ENCODE measurements at places on chromosomes 16 and 17.

DNA sequence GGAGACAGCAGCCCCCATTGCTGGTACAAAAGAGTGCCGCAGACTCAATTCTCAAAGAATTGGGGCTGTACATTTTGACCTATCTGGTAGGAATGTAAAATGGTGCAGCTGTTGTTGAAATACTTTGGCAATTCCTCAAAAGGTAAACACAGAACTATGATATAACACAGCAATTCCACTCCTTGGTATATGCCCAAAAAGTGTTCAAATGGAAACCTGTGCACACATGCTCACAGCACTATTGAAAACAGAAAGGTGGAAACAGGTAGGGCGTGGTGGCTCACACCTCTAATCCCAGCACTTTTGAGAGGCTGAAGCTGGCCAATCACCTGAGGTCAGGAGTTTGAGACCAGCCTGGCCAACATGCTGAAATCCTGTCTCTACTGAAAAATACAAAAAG lies 34.7 kb downstream of the ANKRD11 start:
- no peak for DNase-seq

GRCh38 chr17:6525731-6526130 lies 30.6 kb downstream of the PITPNM3 start:
- DNase-seq = no peak

DNA sequence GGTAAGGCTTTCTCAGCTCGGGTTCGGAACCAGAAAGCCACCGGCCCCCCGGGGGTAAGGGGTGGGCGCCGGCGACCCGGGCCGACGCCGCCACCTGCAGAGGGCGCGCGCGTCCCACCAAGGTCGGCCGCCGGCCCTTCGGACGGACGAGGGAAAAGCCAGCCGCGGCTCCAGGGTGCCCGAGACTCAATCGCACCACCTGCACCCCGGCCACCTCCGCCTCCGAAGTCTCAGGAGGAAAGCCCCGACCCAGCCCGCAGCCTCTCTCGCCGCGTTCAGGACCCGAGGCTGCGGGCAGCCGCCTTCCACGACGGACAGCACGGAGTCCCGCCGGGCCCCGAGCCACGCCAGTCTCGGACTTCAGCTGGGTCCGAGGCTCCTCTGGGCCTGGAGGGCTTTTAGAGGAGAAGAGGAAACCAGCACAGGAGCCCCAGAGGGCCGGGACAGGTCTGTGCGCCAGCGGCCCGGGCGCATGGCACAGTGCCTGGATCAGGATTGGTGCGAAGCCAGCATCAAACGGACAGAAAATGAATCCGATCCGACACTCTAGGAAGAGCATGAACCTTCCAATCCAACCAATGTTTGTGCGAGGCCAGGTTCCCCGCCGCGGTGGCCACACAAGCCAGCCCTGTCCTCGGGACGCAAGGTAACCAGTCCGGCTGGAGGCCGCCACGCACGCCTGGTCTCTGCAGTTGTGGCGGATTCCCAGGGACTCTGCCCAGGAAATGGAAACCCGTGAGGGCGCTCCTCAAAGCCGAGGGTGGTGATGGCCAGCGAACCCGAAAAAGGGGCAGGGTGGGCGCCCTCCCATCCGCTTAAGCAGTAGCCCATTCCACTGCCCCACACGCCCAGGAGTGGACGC lies 6.7 kb downstream of the CBX8 start:
- DNase-seq = no peak

DNA sequence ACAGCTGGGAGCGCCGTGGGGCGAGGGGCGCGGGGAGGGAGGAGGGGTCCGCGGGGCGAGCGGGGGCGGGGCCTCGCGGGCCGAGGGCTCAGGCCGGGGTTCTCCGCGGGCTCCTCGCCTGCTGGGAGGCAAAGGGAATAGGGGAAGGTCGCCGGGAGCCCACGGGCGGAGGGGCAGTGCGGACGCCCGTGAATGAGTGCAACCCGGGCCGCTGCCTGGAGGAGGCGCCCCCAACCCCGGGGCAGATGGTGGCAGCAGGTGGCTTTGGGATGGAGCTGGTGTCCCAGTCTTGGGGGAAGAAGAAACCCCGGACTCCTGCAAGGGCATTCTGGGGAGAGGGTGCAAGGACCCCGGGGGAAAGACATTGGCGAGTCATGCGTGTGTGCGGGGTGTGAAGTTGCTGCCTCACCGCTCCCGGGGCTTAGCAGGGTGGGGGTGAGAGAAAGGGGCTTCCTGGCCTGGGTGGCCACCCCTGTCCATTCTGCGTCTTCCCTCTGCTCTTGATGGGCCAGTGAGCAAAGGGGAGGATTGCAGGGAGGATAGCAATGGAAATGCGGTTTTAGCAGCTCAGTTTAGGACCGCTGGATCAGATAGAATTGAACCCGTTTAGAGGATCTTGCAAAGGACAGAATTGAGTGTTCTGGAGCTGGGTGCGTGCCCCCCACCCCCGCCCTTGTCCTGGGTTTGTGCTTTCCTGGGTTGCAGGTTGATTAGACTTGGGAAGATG lies 526 bp downstream of the KIAA0513 start:
- DNase-seq = no peak

GRCh38 chr16:82368041-82368440 lies 198.0 kb upstream of the MPHOSPH6 start:
- peak; percentile 61 for DNase-seq

DNA sequence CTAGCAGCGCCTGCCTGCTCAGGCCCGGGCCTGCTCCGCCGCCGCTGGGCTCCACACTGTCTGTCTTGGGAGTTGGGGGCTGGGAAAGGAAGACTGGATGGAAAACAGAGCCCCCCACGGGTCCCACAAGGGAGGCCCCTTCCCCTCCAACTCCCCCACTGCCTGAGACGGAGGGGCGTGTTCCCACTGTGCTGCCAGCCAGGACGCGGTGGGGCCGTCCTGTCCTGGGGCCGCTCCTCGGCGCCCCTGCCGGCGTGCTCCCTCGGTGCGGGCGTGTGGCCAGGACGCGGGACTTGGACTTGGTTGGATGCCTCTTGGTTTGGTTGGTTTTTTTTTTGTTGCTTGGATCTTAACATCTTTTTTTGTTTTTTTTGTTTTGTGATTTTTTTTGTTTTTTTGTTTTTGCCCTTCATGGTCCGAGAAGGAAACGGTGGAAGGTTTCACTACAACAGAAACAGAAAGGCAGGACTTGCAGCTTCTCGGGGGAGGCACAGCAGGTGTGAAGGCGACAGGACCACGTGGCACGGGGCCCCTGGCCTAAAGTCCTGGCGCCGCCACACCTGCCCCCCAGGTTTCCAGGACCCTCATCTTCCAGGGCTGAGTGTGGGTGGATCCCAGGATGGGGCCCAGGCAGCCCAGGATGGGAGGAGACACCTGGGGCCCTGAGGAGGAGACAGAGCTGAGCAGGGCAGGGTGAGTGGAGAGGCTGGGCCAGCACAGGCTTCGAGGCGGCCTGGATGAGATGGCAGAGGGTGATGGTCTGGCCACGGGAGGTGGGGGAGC lies 16.0 kb downstream of the ENGASE start:
- DNase-seq = no peak

DNA sequence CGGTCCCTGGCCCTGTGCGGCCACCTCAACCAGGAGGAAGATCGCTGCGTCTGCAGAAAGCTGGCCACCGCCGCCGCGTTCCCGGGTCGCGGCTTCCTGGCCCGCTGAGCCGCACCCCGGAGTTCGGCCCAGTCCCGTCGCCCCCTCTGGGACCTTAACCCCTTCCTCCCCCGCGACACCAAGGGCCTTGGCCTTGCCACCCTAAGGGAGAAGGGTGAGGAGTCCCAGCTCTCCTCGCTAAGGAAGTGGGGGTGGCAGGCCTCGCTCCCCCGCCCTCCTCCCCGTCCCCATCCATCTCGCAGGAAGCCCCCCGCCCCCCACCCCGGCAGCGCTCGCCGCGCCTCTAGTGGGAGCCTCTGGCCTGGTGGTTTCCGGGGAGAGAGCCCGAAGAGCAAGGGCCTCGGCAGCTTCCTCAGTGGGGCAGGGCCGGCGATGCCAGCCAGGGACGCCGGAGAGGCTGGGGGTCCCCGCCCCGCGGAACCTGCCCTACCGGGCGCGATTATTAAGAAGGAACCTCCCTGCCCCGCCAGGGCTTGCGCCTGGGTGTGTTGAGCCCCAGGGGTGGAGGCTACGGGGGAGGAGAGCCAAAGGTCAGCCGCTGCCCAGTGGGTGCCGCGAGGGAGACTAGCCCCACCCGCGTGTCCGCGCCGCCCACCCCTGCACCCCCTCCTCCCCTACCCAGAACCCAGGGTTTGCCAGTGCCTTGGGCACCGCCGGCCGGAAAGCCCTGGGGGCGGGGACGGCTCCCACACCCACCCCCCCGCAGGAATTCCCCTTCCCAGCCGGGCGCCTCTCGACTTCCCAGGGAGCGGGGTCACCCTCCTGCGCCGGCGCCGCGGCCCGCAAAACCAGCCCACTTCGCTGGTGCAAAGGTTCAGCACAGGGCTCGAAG lies 6.8 kb downstream of the CBX4 start:
- no peak for DNase-seq

- no peak for DNase-seq
Measured at GRCh38 chr17:1957037-1957436, 68.1 kb downstream of the RTN4RL1 start.

DNA sequence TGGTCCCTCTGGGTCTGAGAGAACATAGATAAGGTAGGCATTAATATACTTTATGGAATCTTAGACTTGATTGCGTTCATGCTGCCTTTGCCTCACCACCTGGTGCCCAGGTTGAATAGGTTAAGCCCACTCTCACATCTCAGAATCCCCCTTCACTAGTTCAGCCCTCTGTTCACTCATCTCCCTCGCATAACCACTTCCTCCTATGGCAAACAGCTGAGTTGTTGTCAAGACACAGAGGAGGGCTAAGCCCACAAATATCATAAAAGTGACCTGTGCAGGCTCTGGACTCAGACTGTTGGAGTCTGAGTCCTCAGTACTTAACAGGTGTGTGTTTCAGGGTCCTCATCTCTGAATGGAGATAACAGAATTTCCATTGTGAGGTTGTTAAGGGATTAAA lies 55.7 kb downstream of the GOSR1 start:
- DNase-seq = no peak

- no peak for DNase-seq
Measured at GRCh38 chr16:8893976-8894690, 12.0 kb downstream of the LITAFD start.

DNA sequence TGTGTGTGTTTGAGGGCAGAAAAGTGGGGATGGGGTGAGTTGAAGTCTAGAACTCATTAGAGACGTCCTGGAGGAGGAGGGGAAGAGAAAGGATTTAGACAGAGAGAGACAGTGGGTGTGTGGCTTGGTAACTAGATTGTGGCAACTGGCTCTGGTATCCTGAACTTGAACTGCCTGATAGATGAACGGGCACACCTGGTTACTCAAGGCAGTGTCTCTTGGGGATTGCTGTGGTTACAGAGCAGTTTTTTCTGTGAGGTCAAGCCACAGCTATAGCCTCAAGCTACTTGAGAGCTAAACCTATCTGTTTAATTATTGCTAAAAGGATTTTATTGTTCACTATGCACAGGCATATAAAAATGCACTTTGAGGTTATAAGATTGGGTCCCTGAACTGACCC lies 29.8 kb upstream of the MYH2 start:
- no peak for DNase-seq

DNA sequence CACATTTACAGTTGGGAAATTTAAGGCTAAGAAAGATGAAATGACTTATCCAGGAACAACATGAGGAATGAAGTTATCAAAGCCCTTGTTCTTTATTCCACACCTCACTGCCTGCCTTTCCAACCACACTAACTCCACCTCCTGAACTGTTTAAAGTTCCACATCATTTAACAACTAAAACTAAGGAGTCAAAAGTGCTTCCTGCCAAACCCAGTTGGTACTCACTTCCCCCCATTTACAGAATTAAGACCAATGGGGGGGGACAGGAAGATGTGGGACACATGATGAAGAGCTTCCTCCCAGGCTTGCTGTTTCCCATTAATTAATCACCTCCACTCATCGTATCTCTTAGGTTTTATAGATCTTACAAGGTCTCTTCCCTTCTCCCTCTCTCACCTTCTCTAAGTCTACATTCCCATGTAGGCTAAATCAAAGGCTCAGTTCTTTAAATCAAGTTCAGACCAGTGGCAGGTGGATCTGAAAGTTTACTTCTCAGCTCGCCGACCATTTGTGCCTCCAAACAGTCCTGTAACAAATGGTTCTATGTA lies 19.2 kb upstream of the TMEM101 start:
- no peak for DNase-seq

- no peak for DNase-seq
Measured at GRCh38 chr17:61595418-61596186, 4.6 kb upstream of the NACA2 start.

- no peak for DNase-seq
Measured at GRCh38 chr16:5862103-5862840, 764.7 kb upstream of the EEF2KMT start.

GRCh38 chr17:65477600-65477999 lies 83.8 kb downstream of the AXIN2 start:
- DNase-seq = no peak

DNA sequence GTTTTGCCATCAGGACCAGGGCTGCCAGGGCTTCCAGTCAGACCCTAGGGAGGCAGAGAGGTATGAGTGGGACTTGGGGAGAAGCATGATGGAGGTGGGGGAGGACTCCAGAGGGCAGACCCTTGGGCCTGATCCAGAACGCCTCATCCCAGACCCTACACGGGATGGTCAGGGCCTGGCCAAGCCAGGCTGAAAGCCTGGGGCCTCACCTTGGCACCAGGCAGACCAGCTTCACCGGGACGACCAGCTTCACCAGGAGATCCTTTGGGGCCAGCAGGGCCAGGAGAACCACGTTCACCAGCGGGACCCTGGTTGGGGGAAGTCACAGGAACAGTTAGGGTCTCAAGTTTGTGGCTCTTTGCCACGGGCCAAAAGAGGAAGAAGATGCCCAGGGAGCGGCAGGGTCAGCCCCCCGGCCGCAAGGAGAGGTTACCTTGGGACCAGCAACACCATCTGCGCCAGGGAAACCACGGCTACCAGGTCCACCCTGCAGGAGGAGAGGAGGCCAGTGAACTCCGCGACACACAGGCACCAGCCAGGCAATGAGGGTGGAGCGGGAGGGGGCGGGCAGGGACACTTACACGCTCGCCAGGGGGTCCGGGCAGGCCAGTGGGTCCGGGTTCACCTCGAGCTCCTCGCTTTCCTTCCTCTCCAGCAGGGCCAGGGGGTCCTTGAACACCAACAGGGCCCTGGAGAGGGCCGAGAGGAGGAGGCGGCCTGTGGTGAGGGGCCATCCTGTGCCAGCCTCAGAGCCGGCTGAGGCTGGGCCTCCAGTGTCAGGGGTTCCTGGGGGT lies 7.1 kb downstream of the COL1A1 start:
- no peak for DNase-seq

DNA sequence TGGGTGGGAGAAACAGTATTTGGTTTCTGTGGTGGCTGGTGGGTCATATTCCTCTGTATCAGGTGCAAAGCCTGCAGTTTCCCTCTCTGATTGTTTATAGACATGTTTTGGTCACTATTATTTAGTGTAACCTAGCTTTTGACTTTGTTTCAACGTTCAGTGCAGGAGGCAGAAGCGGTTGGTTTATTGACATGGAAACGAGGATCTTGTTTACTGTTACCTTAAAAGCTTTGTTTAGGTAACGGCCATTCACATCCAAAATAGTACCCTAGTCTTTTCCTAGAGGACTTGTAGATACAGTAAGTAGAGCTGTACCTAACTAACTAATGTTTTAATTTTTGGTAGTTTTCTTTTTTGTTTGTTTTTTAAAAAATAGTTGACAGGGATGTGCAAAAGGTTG lies 3.5 kb downstream of the MSI2 start:
- no peak for DNase-seq

GRCh38 chr17:1643293-1643998 lies 2.1 kb downstream of the SCARF1 start:
- DNase-seq = no peak
